ENCODE measurements at places on chromosomes 2 and 18.

DNA sequence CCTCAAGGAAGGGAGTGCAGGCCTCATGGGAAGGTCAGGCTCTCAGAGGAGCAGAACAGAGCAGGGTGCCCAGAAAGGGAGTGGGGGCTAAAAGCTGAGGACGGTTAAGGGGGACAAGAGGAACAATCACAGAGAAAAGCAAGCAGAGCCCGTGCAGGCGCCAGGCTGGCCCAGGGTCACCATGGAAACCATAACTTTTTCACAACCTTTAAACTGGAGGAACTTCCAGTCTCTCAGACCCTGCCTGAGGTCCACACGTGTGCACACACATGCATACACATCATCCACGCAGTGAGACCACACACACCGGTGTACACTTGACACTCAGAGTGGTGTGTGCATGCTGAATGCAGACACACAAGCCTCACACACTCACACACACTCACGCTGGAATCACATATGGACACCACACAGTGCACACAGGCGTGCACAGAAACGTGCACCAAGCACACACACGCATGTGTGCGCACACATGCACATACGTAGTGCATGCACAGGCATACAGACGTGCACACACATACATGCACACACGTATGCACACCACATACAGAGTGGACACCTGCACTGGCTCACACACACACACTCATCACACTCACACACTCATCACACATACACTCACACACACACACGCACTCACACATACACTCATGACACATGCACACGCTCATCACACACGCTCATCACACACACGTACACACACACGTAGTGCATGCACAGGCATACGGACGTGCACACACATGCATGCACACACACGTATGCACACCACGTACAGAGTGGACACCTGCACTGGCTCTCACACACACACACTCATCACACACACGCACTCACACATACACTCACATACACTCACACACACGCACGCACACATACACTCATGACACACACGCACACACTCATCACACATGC is 37.2 kb upstream of the SNED1 start:
- peak; percentile 71 for DNase-seq

- no peak for DNase-seq
These were observed 49.1 kb upstream of the CTAGE1 start for GRCh38 chr18:22466608-22467395.

GRCh38 chr2:26349690-26350089 is 3.1 kb upstream of the ADGRF3 start:
- DNase-seq, result no peak

- DNase-seq, result no peak
These were observed 11.8 kb downstream of the FN1 start for GRCh38 chr2:215423928-215424540.

GRCh38 chr2:14826518-14826917 is 194.0 kb downstream of the LRATD1 start:
- DNase-seq, result no peak
